Activated gamma-delta T cell treated with Interleukin-2 at 50 U/mL for 16 hours (primary cell): ENCODE measurements at places on chromosomes 7 and 10.

GRCh38 chr7:17844514-17845196 lies 95.6 kb downstream of the SNX13 start:
- DNase-seq = no peak

GRCh38 chr7:143172354-143172753 lies 10.9 kb upstream of the TAS2R39 start:
- no peak for DNase-seq

- DNase-seq = no peak
Observed at GRCh38 chr7:53397911-53398310, 362.5 kb downstream of the POM121L12 start.

DNA sequence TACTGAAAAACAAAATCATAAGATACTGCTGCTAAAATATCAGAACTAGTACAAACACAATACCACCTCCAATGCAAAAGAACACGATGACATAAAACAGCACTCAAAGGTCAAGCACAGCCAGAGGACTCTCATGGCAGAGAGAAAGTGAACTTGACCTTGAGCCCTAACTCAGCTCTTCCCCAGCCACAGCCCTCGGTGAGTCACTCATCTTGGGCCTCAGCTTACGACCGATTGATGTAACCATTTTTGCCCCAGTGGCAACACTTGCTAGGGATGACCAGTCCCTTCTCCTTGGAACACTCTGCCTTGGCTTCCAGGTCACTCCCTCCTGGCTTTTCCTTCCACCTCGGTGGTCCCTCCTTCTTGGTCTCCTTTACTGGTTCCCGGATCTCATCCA lies 77.8 kb downstream of the JAZF1 start:
- DNase-seq = no peak

DNA sequence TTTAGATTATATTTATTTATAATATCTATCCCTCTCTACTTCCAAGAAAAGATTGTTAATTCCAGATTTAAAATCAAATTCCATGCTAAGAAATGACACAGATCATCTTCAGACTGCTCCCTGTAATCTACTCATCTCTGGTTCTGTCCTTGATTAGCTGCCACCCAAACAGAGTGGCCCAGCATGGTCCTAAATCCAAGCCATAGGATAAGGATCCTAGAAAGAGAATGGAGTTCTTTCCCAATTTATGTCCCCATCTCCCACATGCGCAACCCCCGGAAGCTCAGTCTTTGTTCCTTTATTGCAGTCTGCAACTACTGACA lies 23.4 kb upstream of the HDAC9 start:
- DNase-seq = no peak

DNA sequence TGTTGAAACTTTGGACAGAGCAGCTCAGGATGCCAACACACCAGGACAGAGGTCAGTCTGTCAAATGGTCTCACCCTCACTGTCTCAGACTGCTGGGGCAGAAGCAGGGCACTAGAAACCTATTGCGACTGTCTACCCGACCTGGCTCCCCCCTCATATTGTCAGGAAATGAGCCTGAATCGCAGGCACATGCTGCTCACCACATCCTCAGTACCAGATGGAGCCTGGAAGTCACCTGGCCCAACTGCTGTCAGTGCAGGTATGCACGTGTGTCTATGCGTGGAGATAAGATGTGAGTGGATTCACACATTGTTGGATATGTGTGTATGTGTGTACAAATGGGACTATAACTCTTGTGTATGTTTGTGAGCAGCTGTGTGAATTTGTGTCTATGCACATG lies 3.2 kb upstream of the CDHR1 start:
- DNase-seq = peak; percentile 40

- no peak for DNase-seq
Observed at GRCh38 chr7:105665684-105666083, 84.4 kb upstream of the EFCAB10 start.

- DNase-seq = no peak
Observed at GRCh38 chr7:5231116-5231515, 41.1 kb downstream of the WIPI2 start.

GRCh38 chr10:132390921-132391675 lies 5.9 kb upstream of the PWWP2B start:
- DNase-seq = peak; percentile 2
